Activated CD4-positive, alpha-beta T cell treated with anti-CD3 and anti-CD28 coated beads, Interleukin-2, amount 10 ng/mL, durations not matched to agents 24 days and 14 days (primary cell): ENCODE measurements at places on chromosomes 5 and 9. TPM values are rescaled to one million over a fixed set of nuclear protein-coding genes. Genes with fewer than 3 reads are reported as not detected.

GRCh38 chr5:107555425-107556090 lies 115.2 kb downstream of the EFNA5 start:
- no peak overlapping the region for H3K4me3 ChIP-seq
- no peak overlapping the region for H3K27ac ChIP-seq
- H3K4me1 ChIP-seq = no peaks in the 10 kb centered on the region
- H3K27me3 ChIP-seq = peaks cover 14% of the 10 kb centered on the region
- H3K36me3 ChIP-seq = no peaks in the 10 kb centered on the region

GRCh38 chr5:147920420-147921030 lies 14.2 kb upstream of the C5orf46 start:
- no peaks in the 10 kb centered on the region for H3K4me1 ChIP-seq
- no peak overlapping the region for H3K4me3 ChIP-seq
- no peaks in the 10 kb centered on the region for H3K27me3 ChIP-seq
- H3K36me3 ChIP-seq = no peaks in the 10 kb centered on the region

- H3K27me3 ChIP-seq = peaks cover 6% of the 10 kb centered on the region
- no peak overlapping the region for H3K4me3 ChIP-seq
- H3K36me3 ChIP-seq = no peaks in the 10 kb centered on the region
- no peak for DNase-seq
- no peak overlapping the region for H3K27ac ChIP-seq
These were observed 13.8 kb upstream of the MCTP1 start for GRCh38 chr5:95298651-95299050.

DNA sequence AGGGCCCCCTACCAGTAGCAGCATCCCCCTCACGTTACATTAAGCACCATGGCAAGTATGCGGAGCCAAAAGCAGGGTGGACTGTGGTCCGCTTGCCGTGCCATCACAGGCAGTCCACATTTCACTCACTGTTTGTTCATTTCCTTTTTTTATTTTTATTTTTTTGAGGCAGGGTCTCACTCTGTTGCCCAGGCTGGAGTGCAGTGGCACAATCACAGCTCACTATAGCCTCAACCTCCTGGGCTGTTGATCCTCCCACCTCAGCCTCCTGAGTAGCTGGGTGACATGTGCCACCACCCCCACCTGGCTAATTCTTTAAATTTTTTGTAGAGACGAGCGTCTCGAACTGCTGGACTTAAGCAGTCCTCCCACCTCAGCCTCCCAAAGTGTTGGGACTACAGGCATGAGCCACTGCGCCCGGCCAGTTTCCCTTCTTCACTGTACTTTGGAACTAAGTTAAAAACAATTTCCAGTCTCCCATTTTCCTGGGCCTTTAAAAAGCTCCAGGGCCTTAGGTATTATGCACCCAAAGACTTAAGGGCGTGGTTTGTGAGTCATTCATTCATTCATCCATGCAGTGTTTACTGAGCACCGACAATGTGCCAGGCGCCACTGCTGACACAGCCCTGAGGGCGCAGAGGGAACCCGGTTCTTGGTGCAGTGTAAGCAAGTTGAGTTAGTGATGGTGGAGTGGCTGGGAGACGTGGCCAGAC lies 19.9 kb downstream of the PRRX2 start:
- H3K27me3 ChIP-seq = peaks cover 4% of the 10 kb centered on the region
- H3K27ac ChIP-seq = no peak overlapping the region
- no peak for DNase-seq

GRCh38 chr5:9781275-9781674 lies 151.1 kb upstream of the TAS2R1 start:
- H3K4me3 ChIP-seq = no peak overlapping the region
- no peaks in the 10 kb centered on the region for H3K36me3 ChIP-seq
- H3K4me1 ChIP-seq = no peaks in the 10 kb centered on the region
- no peak overlapping the region for H3K27ac ChIP-seq

GRCh38 chr9:132671620-132672412 lies 1.6 kb downstream of the GTF3C4 start:
- peaks cover 22% of the 10 kb centered on the region for H3K36me3 ChIP-seq
- H3K27ac ChIP-seq = peak overlapping the region; percentile 93
- peak overlapping the region; percentile 96 for H3K4me3 ChIP-seq
- no peak for DNase-seq
- no peaks in the 10 kb centered on the region for H3K27me3 ChIP-seq

- no peak overlapping the region for H3K27ac ChIP-seq
- DNase-seq = no peak
- no peaks in the 10 kb centered on the region for H3K36me3 ChIP-seq
These were observed 1.4 kb downstream of the PRR16 start for GRCh38 chr5:120465436-120465961.

NTRK2 gene
- total RNA-seq = 2.3 and 2.4 TPM in 2 replicates

PCDHB13 gene
- total RNA-seq = 0.05 TPM in 1 of 2 replicates, not detected in the other

DNA sequence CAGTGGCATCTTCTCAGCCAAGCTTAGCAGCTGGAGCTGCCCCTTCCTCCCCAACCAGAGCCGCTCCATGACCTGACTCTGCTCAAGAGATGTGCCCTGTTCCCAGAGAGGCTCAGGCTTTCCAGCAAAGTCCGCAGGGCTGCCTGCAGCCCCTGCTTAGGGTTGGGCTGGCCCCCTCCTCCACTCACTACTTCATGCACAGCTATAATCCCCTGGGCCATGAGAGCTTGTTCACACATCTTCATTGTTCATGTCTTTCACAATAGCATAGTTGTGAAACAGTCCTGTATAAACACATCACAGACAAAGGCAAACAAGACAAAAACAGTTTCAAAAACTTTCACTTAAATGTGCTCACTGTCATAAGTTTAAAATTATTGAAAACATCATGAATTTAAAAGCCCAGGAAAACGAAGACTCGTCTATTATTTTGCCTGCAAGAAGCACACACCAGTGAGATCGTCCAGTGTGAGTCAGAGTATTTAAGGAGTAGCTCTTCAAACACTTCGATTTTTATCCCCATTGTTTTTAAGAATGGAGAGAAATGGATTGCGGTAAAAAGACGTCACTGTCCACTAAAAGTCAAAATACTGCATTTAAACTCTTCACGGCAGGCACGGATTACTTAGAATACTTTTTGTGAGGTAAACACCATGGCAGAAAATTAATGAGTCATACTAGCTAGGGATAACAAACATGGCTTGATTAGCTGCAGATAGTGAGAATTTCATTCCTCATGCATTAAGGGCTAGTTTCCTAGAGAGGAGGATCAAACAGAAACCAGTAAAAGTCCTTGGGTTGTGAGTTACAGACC lies 40.7 kb upstream of the S1PR3 start:
- H3K27me3 ChIP-seq = peaks cover 11% of the 10 kb centered on the region
- H3K4me1 ChIP-seq = peaks cover 8% of the 10 kb centered on the region
- no peak for DNase-seq
- no peak overlapping the region for H3K27ac ChIP-seq

PROP1 gene
- not detected in 2 replicates for total RNA-seq

GRCh38 chr9:4780651-4781050 lies 12.1 kb upstream of the RCL1 start:
- DNase-seq = no peak
- H3K4me3 ChIP-seq = no peak overlapping the region
- no peaks in the 10 kb centered on the region for H3K36me3 ChIP-seq
- H3K4me1 ChIP-seq = no peaks in the 10 kb centered on the region
- no peak overlapping the region for H3K27ac ChIP-seq
- H3K27me3 ChIP-seq = peaks cover 6% of the 10 kb centered on the region

SLC22A4 gene
- 1.1 and 2.1 TPM in 2 replicates for total RNA-seq

SLCO6A1 gene
- not detected in 2 replicates for total RNA-seq

GRCh38 chr5:168737066-168737465 lies 157.9 kb upstream of the PANK3 start:
- no peak overlapping the region for H3K4me3 ChIP-seq
- H3K27ac ChIP-seq = no peak overlapping the region
- no peaks in the 10 kb centered on the region for H3K27me3 ChIP-seq
- DNase-seq = no peak

GRCh38 chr9:132804576-132805295 lies 73.3 kb downstream of the AK8 start:
- peaks cover 4% of the 10 kb centered on the region for H3K4me1 ChIP-seq
- no peak overlapping the region for H3K4me3 ChIP-seq
- H3K27me3 ChIP-seq = peaks cover 46% of the 10 kb centered on the region
- H3K36me3 ChIP-seq = no peaks in the 10 kb centered on the region
- no peak for DNase-seq
- H3K27ac ChIP-seq = no peak overlapping the region

DNA sequence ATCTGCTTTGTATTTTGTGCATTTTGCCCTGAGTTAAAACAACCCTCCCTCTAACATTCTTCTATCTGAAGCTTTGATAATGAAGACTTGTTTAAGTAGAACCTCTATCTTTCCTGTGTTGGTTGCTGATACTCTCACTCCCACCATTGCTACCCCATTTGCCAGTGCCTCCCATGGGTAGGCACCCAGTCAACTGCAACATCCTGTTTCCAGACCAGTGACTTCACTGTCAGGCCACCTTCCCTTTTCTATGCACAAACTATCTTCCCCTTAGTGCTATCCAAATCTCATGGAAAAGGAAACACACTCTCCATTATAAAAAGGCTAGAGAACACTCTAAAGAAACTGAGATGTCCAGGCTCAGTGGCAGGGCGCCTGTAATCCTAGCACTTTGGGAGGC lies 5.6 kb upstream of the IARS1 start:
- H3K4me3 ChIP-seq = no peak overlapping the region
- peaks cover 66% of the 10 kb centered on the region for H3K36me3 ChIP-seq
- H3K27ac ChIP-seq = no peak overlapping the region

WDR38 gene
- not detected in 2 replicates for total RNA-seq

IFNW1 gene
- total RNA-seq = not detected in 2 replicates

DNA sequence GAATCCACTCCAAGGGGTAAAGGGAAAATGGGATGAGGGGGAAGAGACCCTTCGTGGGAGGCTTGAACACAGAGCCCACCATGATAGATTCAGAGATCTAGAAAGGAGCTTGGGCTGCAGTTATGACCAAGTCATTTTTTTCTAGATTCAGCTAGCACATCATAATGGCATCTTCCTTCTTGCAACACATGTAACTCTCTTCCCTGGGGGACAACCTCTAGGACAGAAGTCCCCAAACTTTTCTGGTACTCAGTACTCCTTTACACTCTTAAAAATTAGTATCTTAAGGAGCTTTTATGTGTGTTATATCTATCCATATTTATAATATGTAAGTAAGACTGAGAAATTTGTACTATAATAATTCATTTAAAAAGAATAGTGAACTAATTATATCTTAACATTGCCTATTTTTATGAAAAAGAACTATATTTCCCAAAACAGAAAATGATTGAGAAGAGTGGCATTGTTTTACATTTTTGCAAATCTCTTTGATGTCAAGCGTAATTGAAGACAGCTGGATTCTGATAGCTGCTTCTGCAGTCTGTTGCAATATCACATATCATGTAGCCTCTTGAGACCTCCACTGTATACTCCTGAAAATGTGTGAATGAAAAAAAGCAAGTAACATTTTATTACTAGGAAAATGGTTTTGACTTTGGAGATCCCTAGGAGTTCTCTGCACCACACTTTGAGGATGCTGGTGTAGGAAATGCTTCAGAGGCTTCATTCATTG lies 875 bp downstream of the ACO1 start:
- H3K4me1 ChIP-seq = peaks cover 12% of the 10 kb centered on the region
- H3K27ac ChIP-seq = peak overlapping the region; percentile 23
- DNase-seq = no peak
- H3K4me3 ChIP-seq = peak overlapping the region; percentile 85
- no peaks in the 10 kb centered on the region for H3K36me3 ChIP-seq
